Hippocampal formation (tissue), 2 donors: ENCODE measurements at places on chromosomes 12 and 14.

DNA sequence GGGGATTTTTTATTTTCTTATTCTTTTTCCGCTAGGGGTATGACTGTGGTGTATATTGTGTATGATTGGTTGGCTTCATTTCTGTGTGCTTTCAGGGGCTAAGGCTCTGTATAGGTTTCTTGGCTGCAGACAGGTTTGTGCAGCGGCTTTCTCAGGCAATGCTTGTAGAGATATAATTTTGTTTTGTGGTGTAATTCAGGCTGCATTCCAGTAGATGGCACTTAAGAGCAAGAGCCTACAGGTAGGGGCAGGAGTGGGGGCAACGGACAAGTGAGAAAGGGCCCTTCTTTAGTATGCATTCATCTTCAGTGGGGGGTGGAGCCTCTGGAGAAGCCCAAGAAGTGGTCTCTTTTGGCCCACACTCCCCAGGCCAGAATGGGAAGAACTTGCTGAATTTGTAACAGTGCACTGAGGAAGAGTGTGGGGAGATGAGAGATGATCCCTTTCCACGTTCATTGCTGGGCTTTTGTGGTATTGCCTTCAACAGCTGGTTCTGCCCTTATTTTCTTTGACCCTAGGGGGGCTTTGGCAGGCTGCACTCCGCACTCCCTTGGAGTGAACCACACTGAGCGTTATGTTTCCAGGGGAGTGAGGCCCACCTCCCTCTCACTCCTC, 78.6 kb downstream of the IFNG-AS1 start:
- DNase-seq, result no peak

GRCh38 chr12:14356147-14356546, 9.3 kb upstream of the ATF7IP start:
- DNase-seq, result no peak

- no peak for DNase-seq
These were observed 93.8 kb downstream of the PTPRB start for GRCh38 chr12:70543444-70543843.

DNA sequence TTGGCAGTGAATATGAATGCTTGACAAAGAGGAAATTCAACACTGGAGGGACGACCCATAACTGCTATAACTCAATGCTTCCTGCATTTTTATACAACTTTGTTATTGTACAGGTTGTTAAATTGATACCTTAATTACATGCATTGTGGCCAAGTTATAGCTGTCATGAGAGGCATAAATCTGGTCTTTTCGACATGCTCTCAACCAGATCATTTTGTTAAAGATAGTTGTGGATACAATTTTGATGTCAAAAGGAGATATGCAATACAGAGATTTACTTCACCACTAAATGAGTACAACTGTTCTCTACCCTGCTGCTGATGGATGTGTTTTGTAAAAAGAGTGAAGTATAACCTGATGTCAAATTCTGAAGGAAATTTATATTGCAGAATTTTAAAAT, 946.0 kb downstream of the GALC start:
- DNase-seq, result no peak

DNA sequence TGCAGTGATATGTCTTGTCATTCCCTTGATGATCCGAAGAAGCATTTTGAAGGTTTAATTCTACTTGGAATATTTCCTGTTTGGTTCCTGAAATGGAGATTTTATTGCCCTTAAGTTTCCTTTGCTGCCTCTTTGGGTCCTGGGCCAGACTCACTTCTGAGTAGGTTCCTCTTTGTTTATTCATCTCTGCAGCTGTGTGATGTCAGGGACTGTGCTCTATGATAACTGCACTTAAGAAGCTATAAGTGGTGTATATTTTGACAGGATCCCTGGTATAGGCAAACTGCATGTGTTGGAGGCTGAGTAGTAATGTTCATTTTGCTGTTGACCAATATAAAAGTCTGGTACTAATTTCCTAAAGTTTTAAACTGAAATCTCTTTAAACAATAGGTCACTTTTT, at the start of gene KLRC4:
Gene KLRC4, minus strand, starts transcription at position 366 of the 400 bp plus-strand sequence. Its CDS starts 182 bp downstream, at position 184.
- DNase-seq, result no peak

GRCh38 chr14:85701763-85702162, 171.8 kb downstream of the FLRT2 start:
- DNase-seq, result no peak

GRCh38 chr12:94839347-94839746, 164.2 kb downstream of the NDUFA12 start:
- no peak for DNase-seq

GRCh38 chr12:24797901-24798300, 151.0 kb downstream of the BCAT1 start:
- no peak for DNase-seq

- DNase-seq, result peak; percentile 18
These were observed 17.9 kb upstream of the PTGR2 start for GRCh38 chr14:73833530-73834260.

GRCh38 chr12:32566663-32567295, 112.3 kb upstream of the DNM1L start:
- DNase-seq, result no peak

GRCh38 chr14:35403114-35403602, 1.4 kb downstream of the NFKBIA start:
- no peak for DNase-seq

DNA sequence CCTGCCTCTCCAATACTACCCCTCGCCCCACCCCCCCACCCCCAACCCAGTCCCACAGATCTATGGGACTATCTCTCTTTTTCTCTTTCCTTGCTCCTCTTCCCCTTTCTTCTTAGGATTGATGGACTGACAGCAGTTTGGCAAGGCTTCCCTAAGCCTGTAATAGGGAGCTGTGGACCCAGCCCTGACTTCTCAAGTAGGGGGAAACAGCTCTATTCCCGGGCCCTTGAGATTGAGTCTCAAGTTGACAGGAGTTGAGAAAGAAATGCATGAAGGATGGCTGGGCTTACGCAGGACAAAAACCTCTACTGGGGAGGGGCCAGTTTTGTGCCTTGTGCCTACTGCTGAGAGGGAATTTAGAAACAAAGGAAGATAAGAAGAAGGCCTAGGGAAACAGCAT, 60.4 kb downstream of the SMUG1 start:
- no peak for DNase-seq

GRCh38 chr12:131208425-131208824, 254.7 kb downstream of the ADGRD1 start:
- DNase-seq, result no peak

GRCh38 chr12:46453428-46453827, 80.9 kb upstream of the SLC38A2 start:
- DNase-seq, result no peak

DNA sequence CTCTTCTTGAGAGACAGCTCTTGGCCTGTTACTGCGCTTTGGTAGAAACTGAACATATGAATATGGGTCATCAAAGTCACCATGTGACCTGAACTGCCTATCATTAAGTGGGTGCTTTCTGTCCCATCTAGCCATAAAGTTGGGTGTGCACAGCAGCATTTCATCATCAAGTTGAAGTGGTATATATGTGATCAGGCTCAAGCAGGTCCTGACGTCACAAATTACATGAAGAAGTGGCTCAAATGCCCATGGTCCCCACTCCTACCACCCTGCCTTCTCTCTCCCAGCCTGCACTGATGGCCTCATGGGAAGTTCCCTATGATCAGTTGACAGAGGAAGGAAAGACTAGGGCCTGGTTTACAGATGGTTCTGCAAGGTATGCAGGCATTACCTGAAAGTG, 308.8 kb upstream of the MGAT4C start:
- DNase-seq, result no peak

GRCh38 chr12:44677724-44678123, 198.4 kb downstream of the NELL2 start:
- DNase-seq, result no peak

- no peak for DNase-seq
These were observed 131.8 kb upstream of the EEA1 start for GRCh38 chr12:93060666-93061472.

DNA sequence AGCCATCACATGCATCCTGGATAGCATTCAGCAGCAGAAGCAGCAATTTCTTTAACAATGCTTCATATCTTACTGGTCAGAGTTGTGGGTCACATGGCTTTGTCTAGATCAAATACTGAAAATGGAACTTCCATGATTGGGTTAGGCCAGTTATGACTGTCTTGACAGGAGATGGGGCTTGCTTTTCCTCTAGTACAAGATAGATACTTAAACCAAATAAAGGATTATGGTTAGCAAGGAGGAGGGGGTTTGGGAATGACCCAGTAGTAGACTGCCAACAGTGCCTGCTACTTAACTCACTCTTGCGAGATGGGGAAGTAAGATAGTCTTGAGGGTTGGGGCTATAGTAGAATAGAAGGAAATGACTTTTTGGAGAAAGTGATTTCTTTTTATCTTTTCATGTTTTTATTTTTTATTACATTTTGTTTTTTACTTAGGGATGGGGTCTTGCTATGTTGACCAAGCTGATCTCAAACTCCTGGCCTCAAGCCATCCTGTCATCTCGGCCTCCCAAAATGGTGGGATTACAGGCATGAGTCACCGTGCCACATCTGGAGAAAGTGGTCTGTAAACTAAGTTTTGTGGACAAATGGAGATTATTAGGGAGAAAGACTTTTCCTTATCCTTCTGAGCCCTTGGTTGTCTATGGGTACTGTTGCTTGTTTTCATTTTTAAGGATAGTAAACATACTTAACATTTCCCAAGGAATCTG, 37.6 kb downstream of the WNK1 start:
- DNase-seq, result no peak

DNA sequence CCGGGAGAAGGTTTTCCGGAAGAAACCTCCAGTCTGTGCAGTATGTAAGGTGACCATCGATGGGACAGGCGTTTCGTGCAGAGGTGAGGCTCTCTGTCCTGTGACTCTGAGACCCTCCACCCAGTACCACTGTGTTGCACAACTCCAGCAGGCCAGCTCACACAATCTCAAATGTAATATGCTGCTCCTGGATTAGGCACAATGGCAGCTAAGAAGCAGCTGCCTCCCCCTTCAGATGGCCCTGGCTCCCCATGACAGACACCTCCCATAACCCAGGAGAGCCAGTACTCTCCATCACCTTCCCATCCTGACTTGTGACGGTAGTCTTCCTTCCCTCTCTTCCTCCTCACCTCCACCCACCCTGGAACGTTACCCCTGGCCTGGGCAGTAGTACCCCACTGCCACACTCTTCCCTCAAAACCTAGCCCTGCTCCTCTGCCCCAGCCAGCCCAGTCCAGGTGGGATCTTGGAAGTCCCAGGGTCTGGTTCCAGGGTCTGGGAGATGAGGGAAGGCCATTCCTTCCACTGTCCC, 2.1 kb downstream of the TNS2 start:
- no peak for DNase-seq

DNA sequence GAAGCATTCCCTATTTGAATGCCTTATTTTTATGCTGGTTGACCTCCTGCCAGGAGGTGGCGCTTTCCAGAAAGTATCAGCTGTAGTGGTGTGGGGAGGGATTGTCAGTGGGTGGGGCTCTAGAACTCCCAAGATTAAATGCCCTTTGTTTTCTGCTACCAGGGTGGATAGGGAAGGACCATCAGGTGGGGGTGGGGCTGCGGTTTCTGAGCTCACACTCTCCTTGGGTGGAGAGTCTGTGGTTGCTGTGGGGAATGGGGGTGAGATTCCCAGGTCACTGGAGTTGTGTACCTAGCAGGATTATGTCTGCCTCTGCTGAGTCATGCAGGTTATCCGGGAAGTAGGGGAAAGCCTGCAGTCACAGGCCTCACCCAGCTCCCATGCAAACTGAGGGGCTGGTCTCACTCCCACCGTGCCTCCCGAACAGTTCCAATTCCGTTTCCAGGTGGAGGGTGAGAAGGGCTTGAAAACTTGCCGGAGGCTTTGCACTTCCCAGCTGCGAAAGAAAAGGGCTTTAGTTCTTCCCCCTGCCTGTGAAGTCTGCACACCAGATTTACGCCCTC, 68.3 kb downstream of the ALG10B start:
- no peak for DNase-seq

DNA sequence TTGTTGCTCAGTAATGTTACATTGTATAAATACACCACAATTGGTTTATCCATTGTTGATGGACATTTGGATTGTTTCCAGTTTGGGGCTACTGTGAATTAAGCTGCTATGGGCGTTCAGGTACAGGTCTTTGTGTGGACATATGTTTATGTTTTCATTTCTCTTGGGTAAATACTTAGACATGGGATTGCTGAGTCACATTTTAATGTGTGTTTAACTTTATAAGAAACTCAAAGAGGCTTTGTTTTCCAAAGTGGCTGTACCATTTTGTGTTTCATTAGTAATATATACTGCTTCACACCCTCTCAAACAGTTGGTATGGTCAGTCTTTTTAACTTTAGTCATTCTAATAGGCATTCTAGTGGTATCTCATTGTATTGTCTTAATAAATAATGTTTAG, 225.0 kb downstream of the SPTSSA start:
- DNase-seq, result no peak

DNA sequence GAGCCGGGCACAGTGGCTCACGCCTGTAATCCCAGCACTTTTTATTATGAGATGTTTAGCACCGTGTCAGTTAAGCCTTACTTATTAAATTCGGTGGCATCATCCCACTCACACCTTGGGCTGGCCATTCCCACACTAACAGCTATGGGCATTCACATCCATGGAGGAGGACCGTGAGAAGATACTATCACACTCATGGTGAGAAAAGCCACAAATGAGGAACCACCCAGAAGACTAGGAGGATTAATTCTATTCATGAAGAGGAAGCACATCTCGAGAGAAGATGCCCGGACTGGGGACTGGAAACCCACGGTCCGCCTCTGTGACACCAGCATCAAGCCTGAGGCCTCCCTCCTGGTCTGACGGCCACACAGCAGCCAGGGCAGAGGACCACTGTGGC, 4.9 kb downstream of the CDC42BPB start:
- no peak for DNase-seq

GRCh38 chr14:68193970-68194681, 374.5 kb downstream of the RAD51B start:
- no peak for DNase-seq

- DNase-seq, result no peak
These were observed 4.6 kb downstream of the PSEN1 start for GRCh38 chr14:73140811-73141323.

DNA sequence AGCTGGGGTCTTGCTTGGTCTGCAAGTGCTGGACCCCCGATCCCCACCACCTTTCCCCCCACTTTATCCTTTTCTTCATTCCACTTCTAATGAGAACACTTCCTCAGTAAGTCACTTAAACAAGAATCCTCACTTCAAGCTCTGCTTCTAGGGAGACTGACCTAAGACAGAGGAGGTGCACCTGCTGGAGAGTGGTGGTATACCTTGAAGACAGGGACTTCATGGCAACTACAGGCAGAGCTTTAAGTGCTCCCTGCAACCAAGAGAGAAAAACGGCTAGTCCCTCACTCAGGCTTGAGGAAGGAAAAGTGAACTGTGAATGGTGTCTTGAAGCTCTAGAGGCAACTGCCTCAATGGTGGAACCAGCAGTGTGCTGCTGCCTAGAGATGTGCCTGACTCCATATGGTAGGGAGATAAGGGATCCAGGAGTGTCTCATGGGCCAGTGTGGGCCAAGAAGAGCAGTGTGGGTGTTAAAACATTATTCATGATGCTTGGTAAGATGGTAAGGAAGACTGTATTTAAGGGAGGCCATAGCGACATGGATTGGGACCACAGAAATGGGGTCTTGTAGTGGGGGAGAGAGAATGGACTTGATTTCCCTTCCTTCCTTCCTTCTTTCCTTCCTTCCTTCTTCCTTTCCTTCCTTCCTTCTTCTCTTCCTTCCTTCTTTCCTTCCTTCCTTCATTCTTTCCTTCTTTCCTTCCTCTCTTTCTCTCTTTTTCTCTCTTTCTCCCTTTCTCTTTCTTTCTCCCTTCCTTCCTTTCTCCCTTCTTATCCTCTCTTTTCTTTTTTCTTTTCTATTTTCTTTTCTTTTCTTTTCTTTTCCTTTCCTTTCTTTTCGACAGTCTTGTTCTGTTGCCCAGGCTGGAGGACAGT, 96.2 kb upstream of the NAP1L1 start:
- DNase-seq, result no peak
